CD8-positive, alpha-beta T cell (primary cell): ENCODE measurements at places on chromosomes 16 and 17. TPM values are rescaled to one million over a fixed set of nuclear protein-coding genes. Genes with fewer than 3 reads are reported as not detected.

DNA sequence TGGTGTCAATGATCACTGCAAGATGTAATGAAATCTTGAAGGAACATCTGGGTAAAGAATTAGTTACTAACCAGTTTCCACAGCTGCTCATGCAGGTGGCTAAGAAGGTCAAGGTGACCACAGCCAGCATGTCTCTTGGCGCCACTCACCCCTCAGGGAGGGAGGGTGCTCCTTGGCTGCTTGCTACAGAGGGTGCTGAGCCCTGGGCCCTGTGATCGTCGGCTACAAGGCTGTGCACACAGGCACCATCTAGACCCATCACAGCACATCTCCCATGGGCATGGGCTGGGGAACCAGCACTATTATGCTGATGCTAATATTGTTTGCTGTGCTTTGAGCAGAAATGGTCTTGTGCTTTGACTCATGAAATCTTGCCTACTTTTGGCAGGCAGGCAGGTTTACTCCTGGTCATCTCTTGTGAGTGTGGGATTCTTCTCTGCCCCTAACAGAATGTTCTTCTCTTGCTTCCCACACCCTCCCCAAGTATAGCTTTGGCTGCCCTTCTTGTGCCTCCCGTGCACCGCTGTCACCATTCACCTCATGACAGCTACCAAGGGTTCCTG lies 36.4 kb downstream of the TXNDC11 start:
- DNase-seq, result no peak

DNA sequence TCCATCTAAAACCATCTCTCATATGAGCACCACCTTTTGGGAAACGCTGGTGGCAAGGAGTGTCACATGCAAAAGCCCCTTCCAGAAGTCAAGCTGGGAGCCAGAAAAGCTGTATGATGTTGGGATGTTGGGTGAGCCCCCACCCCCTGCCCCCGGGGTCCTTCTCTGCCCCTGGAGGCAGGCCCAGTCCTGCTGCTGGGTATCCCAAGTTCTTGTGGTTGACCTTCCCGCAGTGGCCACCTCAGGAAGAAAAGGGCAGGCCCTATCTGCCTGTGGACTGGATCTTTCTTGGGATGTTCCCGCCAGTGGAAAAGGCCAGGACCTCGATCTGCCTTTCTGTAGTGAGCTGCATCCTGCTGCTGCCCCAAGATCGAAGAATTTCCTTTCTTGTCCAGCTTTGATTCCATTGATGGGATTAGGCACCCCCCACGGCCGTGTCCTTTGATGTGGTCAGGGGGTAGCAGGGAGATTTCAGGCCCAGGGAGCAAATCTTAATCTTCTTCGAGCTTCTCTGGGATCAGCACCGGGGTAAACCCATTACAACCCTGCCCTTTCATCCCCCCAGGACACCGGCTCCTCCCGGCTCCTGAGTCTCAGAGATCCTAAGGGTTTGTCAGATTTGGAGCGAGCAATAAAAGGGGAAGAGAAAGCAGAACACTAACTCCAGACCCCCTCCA lies 165.6 kb downstream of the RAB11FIP4 start:
- DNase-seq, result no peak

DNA sequence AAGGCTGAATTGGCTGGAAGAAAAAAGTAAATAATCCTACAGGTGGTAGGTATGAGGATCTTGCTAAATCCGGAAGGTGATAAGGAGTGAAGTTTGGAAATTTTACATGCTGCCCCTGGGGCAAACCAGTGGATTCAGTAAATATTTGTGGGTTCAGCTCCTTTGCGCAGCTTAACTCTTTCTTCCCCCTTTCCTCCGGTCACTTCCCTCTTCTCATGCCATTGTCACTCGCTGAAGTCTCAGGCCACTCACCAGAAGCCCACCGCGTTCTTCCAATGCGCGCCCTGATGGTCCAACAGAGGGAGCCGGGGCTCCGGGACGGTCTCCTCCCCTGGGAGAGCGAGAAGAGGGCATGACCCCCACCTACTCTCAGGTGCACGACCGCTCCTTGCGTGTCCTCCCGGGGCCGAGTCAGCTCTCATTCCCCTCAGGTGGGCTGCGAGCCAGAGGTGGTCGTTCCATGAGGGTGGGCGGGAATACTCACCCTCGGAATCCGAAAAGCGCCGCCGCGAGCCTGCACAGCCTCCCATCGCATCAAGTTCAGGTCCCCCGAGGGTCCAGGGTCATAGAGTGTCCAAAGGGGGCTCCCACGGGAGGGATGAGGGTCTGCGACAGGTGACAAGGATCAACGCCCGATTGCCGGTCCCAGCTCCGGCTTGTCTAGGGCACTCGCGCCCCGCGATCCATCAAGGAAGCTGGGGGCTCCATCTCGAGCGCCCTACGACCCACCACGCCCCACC lies 474 bp downstream of the CLN3 start:
- peak; percentile 44 for DNase-seq

GRCh38 chr16:67246756-67247191 lies 507 bp downstream of the FHOD1 start:
- no peak for DNase-seq

The TRPV2 gene
- 37.4 TPM for total RNA-seq

- DNase-seq, result no peak
Observed at GRCh38 chr17:80750263-80750662, 205.6 kb downstream of the RPTOR start.

The CDK10 gene
- total RNA-seq, result 67.0 TPM

The GPS2 gene
- total RNA-seq, result 132 TPM

The SLC12A3 gene
- not detected for total RNA-seq

The OGFOD3 gene
- total RNA-seq, result 11.4 TPM
